ENCODE measurements at places on chromosomes 2 and 18. TPM values are rescaled to one million over a fixed set of nuclear protein-coding genes. Genes with fewer than 3 reads are reported as not detected.

- DNase-seq: no peak
- H3K4me3 ChIP-seq: no peak overlapping the region
- no peak overlapping the region for H3K27ac ChIP-seq
- H3K4me1 ChIP-seq: no peaks in the 10 kb centered on the region
These were observed 75.5 kb upstream of the GATA6 start for GRCh38 chr18:22093731-22094357.

DNA sequence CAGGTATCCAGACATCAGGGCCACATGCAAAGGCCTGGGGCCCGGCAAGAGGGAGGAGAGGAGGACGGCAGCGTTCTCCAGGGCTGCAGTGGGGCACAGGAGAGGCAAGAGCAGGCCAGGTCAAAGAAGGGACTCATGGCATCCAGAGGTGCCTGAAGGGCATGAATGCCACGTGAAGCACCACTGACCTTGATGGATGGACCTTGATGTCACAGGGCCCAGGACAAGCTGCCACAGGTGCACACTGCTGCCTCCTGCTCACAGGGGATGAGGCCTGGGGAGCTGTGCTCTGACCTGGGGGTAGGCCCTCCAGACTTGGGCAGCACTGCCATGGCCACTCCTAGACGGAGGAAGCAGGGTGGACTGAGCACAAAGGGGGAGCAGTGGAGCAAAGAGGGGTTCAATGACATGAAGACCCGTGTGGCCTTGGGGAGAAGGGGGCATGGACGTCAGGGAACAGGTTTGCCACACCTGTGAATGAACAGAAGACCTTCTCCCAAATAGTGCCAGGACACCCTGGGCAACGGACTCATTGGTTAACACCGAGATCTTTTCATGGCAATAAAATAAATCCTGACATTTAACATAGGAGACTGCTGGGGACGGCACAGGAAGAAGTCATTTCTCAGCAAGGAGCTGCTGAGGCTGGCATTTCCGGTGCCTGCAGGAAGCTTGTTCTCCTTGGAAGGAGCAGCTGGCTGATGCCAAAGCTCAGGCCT, 65.6 kb downstream of the EMX1 start:
- no peak for DNase-seq
- no peaks in the 10 kb centered on the region for H3K4me1 ChIP-seq
- no peaks in the 10 kb centered on the region for H3K36me3 ChIP-seq

DNA sequence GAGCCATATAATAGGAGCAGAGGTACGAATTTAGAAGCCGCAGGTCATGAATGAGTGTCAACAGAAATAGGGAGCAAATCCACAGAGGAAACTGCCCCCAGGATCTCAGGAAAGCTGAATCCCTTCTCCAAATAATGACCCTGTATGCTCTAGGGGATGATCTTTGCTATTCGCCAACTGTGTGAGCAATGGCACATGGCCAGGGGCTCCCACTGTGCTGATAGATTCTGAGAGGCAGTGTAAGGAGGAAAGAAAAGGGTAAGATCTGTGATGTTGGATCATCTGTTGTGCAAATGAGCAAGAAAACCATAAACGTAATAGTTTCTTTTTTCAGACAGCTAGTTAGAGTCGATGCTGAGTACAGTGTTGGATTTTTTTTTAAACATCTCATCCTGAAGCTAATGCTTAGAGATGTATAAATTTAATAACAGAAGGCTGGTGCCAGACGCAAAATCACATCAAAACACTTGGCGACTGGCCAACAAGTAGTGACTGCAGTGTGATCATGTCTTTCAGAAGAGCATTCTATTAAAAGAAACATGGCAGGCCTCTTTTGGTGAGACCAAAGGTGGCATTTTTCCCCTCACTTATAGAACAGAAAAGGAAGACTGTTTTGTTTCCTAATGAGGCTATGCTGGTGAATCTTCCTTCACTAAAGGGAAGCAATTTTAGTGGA, 77.4 kb downstream of the ABCA12 start:
- H3K4me3 ChIP-seq: no peak overlapping the region
- no peak overlapping the region for H3K27ac ChIP-seq

GRCh38 chr18:50155406-50155805, 39.5 kb downstream of the MYO5B start:
- no peak for DNase-seq
- no peaks in the 10 kb centered on the region for H3K4me1 ChIP-seq
- H3K27me3 ChIP-seq: no peaks in the 10 kb centered on the region
- H3K27ac ChIP-seq: no peak overlapping the region
- H3K36me3 ChIP-seq: no peaks in the 10 kb centered on the region
- no peak overlapping the region for H3K4me3 ChIP-seq

DNA sequence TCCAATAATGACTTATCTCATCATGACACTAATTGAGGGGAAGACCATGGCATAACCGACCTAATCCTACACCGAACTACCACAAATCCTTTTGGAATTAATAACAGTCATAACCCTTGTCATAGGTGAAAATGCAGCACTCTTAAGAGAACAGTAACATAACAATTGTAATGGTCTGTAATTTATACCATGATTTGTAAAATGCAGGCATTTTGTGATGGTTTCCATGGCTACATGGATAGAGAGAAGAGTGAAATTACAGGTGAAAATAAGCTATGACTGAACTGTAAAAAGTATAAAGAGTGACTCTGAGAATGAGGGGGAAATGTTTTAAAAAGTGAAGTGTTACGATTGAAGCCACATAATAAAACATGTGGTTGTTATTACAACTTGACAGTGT, 494.1 kb upstream of the SLC39A10 start:
- H3K27me3 ChIP-seq: no peaks in the 10 kb centered on the region
- H3K4me3 ChIP-seq: no peak overlapping the region
- no peak for DNase-seq
- no peaks in the 10 kb centered on the region for H3K4me1 ChIP-seq

- H3K36me3 ChIP-seq: no peaks in the 10 kb centered on the region
- H3K4me3 ChIP-seq: no peak overlapping the region
- no peak for DNase-seq
- H3K27ac ChIP-seq: no peak overlapping the region
These were observed 290.9 kb downstream of the IRS1 start for GRCh38 chr2:226508683-226509082.

GCG gene
- not detected for total RNA-seq

DNA sequence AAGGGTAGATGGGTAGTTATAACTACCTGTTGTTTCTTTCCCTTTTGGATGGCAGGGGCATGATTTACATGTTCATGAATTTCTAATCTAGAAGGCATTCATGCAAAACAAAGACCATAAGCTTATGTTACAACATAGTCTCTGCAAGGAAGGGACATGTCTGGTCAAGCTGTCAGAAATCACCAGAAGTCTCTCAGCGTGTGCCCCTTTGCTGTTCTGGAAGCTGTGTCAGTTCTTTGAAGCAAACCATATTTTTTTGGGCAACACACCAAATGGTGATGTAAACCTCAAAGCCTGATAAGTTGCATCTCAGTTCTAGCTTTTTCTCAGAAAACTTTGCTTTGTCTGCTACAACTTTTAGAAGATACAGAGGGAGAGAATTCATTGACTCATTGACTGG, 173.5 kb upstream of the CTAGE1 start:
- no peak for DNase-seq
- H3K27me3 ChIP-seq: no peaks in the 10 kb centered on the region
- no peaks in the 10 kb centered on the region for H3K36me3 ChIP-seq
- no peak overlapping the region for H3K27ac ChIP-seq
- H3K4me1 ChIP-seq: no peaks in the 10 kb centered on the region

DNA sequence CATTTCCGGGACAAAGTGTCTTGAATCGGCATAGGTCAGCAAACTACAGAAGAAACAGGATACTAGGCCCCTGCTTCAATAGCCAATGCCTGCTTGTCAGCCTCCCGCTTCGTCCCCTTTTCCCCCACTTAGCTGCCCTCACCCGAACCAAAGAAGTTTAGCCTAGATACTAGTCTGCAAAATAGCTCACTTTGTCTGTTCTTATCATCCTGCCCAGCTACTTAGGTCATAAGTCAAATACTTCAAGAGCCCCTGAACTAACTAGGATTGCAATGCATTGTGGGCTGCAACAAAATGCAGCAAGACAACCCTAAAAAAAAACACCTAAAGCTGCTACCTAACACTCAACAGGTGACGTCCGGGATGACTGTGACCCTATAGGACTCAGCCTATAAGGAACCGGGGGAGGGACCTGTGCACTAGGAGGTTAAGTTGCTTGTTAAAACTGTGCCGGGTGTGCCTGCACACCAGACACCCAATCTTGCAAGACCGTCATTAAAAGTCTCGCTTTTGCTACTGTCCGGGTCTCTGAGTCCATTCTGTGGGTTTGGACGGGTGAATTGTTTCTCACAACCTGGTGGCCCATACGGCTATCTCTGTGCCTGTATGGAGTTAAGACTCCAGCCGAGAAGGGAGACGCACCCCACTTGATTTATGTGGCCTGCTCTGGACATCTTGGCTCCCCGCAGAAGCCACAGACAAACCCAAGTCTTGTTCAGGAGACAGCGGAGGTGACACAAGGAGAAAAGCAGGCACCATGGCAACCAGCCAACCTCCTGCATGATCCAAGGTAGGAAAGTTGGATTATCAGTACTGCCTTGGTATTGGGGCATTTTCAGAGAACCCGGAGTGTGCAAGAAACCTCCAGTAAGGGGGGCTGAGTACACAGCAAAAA, 105.9 kb downstream of the HIBCH start:
- H3K4me1 ChIP-seq: peaks cover 36% of the 10 kb centered on the region
- H3K27ac ChIP-seq: 0 out of 2 replicates have a peak overlapping the region, but pooled peaks have one; percentile 64

TTC39C gene
- 108 TPM for total RNA-seq

SIX3 gene
- total RNA-seq: not detected

DNA sequence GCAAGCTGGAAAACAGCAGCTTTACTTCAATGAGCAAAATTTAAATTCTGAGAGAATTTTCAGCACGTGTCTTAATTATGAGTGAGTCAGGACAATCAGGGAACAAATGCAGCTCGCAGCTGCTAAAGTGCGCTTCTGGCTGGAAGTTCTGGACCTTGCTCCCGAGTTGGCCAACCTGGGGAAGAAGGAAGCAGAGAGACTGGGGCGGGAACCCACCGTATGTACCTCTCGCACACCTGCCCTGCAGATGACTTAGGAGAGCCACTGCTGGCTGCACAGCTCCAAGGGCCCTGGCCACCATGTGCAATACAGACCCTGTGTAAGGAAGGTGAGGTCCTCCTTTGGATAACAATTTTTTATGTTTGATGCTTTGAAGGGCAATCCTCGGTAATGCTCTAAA, 42.4 kb downstream of the REEP1 start:
- H3K27me3 ChIP-seq: no peaks in the 10 kb centered on the region
- no peaks in the 10 kb centered on the region for H3K36me3 ChIP-seq
- no peak overlapping the region for H3K27ac ChIP-seq
- DNase-seq: no peak
- no peaks in the 10 kb centered on the region for H3K4me1 ChIP-seq

- H3K27me3 ChIP-seq: peaks cover 31% of the 10 kb centered on the region
- H3K27ac ChIP-seq: no peak overlapping the region
- DNase-seq: peak; percentile 17
- H3K4me3 ChIP-seq: no peak overlapping the region
- no peaks in the 10 kb centered on the region for H3K36me3 ChIP-seq
These were observed 199.1 kb upstream of the POU3F3 start for GRCh38 chr2:104654811-104655210.

- no peaks in the 10 kb centered on the region for H3K36me3 ChIP-seq
- H3K4me1 ChIP-seq: 0 out of 2 replicates have a peak, but pooled peaks cover 4% of the 10 kb centered on the region
- no peak overlapping the region for H3K27ac ChIP-seq
- no peak for DNase-seq
- no peaks in the 10 kb centered on the region for H3K27me3 ChIP-seq
- H3K4me3 ChIP-seq: no peak overlapping the region
These were observed 95.3 kb upstream of the RNF152 start for GRCh38 chr18:61988100-61988499.

DNA sequence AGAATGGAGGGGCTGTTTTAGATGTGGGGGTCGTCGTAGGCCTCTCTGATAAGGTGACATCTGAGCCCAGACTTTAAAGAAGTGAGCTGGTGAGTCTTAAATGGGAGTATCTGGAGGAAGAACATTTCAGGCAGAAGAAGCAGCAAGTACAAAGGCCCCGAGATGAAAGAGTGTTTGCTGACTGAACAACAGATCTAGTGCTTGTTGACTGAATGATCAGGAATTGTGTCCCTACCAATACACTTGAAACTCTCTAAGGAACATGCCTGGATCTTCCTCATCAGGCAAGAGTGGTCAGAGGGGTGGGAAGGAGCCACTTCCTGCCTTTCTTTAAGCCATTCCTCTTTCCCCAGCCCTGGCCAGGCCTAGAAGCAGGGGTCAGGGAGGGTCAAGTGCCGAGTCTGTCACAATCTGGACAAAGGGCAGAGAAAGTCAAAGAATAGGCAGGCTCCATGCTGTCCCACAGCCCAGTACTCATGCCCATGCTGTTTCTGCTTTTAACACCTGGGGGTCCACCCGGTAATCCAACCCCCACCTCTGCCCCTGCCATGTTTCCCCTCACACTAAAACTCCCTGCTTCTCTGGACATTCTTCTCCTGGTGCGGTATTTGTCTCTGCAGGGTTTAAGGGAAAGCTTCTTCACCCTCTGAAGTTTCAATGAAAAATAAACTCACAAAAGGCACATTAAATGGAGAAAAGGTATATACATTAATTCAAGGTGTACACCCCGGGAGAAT, 3.0 kb upstream of the TMEM37 start:
- DNase-seq: no peak
- no peak overlapping the region for H3K4me3 ChIP-seq
- H3K36me3 ChIP-seq: no peaks in the 10 kb centered on the region
- H3K4me1 ChIP-seq: peaks cover 36% of the 10 kb centered on the region
- H3K27ac ChIP-seq: no peak overlapping the region

TGOLN2 gene
- 49.4 TPM for total RNA-seq

SDC1 gene
- total RNA-seq: 43.0 TPM

DNA sequence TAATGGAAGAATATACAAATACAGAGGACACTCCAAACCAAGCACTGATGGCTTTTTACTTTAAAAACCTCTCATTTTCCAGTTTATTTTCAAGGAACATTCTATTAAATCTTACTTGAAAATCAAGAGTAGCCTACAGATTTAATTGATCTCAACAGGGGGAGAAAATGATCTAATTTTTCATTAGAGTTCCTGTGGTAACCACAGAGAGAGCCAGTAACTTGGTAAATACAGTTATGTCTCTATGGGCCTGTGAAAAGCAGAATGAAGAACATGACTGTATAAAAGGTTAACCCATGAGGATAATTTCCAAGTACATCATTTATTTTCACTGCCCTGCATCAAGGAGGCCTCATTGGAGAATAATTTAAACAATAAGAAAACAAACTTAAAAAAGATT, 39.8 kb upstream of the ITPRID2 start:
- H3K27me3 ChIP-seq: no peaks in the 10 kb centered on the region
- no peaks in the 10 kb centered on the region for H3K36me3 ChIP-seq
- H3K27ac ChIP-seq: no peak overlapping the region
- H3K4me1 ChIP-seq: peaks cover 30% of the 10 kb centered on the region

All from GM23338 (cell line).